ENCODE measurements at places on chromosomes 6 and 20.

DNA sequence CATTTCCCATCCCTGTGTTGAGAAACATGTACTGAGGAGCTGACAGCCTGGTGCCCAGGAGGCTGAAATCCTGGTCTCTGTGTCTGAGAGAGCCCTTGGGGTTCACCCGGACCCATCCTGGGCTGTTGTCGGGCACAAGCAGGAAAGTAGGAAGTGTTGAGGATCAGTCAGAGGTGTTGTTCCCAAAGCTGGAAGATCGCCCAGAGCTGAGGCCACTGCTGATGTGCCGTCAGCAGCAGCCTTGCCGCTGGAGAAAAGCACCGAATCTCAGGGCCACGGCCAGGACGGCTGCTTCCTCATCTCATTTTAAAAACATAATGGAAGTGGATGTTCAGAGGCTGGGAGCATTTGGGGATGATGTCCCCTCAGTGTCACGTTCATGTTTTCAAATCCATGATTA lies 218.5 kb downstream of the UST start:
- no peak for DNase-seq

DNA sequence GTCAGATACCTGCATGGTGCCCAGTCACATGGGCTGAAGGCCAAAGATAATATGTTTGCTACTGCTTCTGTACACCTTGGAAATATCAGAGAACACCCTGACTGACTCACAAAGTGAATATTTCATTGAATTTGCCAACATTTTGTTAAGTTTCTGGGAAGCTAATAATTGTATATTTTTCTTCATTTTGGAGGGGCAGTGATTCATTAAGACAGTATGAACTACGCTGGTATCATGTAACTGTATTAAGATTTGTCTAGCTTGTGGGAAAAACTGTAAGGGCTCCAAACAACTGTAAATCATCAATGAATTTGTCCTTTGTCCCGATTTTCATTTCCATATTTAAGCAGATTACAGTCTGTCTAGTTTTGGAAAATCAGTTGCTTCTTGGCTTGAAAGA lies 102.3 kb upstream of the CCN2 start:
- DNase-seq = no peak

- DNase-seq = no peak
These were observed 12.1 kb downstream of the ADGRF1 start for GRCh38 chr6:47029865-47030561.

GRCh38 chr6:124560873-124561567 lies 401.2 kb upstream of the RNF217 start:
- DNase-seq = no peak

DNA sequence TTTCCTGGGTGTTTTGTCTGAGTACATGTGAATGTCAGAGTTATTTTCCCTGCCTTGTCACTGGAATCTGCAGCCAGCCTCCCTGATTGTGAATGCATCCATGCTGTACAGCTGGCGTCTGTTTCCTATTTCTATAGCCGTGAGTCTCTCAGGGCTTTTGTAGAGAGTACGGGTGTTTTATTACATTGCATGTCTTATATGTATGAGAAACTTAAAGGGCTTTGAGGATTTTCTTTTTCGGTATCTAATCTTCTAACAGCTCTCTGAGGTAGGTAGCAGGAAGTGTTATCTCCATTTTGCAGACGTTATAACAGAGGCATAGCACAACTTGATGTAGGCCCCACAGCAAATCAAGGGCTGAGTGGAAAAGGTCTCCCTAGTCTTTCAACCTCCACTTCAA lies 272.9 kb downstream of the PRL start:
- no peak for DNase-seq

DNA sequence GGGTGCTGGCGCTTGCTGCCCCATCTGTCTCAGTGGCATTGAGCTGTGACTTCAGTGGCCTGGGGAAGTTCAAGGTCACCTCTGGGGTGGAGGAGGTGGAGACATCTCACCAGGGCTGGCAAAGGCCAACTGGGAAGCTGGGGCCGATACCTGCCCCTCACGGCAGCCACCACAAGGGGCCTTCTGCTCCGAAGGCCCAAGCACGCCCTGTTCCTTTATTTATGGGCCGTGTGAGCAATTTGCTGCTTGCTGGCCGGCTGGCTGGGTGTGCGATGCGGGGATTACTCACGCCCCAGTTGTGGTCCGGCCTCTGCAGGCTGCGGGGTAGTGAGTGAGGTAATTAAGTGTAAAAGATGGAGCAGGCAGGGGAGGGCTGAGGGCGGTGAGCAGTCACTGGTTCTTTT lies 13.2 kb upstream of the SCRT2 start:
- no peak for DNase-seq

GRCh38 chr6:136860043-136860442 lies 37.7 kb downstream of the PEX7 start:
- no peak for DNase-seq

DNA sequence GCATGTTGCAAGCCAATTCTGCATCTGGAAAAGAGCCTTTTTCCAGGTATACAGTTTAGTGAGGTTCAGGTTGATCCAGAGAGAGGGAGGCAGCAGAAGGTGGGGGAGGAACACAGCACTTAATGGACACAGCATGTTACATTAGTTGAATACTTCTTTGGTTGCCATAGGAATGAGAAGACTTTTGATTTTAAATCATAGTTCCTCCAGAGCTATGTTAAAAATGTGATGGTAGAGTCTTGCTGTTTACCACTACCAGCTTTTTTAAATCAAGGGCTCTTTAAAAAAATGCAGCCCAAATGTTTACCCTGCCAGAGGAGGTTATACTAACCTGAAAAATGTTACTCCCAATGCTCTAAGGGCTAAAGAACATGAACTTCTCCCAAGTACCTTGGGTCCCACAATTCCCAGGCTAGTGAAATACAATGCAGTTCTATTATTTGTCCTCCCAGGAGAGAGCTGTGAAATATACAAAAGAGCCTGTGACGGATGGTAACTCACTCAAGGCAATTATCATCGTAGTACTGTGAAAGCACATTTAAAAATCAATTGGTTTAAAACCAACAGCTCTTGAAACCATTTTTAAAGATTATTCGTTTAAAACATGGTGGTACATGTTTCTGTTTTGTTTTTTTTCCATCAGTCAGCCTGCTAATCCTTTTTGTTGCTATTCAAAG lies 6.9 kb upstream of the PHACTR1 start:
- no peak for DNase-seq

- no peak for DNase-seq
These were observed 47.8 kb downstream of the CDH22 start for GRCh38 chr20:46260480-46260879.

DNA sequence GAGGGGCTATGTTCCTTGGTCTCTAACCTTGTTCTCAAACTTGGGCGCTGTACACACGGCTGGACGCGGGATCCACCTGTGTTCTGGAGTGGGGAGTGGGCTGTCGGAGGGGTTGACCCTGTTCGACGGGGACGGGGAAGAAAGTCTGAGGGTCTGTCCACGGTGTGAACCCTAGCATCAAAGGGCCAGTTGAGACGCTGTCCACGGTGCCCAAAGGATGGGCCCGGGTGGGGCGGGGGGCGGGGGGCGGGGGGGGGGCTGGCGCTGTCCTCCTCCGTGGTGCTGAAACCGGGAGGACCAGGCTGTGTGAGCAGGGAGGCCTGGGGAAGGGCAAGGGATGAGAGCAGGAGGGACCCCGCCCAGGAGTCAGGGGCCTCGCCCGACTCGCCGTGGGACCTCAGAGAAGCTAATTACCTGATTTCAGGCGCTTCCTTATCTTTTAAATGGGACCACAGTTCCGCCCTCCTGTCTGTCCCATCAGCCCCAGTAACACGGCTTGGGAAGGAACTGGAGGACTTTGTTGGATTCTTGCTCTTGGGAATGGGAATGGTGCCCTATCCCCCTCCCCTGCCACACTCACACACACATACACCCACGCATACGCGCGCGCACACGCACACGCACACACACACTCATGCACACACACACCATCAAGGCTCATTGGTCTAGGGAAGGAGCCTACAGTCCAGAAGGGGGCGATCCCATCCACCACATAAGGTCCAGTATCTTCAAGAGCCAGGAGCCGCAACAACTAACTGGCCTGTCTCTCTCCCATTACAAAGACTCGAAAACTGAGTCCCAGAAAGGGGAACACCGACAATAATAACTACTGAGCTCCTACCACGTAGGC lies 1.0 kb upstream of the VSTM2L start:
- DNase-seq = no peak

GRCh38 chr20:14724468-14724867 lies 387.1 kb upstream of the FLRT3 start:
- DNase-seq = no peak

GRCh38 chr6:35629876-35630378 lies 58.8 kb downstream of the FKBP5 start:
- DNase-seq = no peak

GRCh38 chr6:107538856-107539387 lies 49.0 kb downstream of the SOBP start:
- DNase-seq = no peak

DNA sequence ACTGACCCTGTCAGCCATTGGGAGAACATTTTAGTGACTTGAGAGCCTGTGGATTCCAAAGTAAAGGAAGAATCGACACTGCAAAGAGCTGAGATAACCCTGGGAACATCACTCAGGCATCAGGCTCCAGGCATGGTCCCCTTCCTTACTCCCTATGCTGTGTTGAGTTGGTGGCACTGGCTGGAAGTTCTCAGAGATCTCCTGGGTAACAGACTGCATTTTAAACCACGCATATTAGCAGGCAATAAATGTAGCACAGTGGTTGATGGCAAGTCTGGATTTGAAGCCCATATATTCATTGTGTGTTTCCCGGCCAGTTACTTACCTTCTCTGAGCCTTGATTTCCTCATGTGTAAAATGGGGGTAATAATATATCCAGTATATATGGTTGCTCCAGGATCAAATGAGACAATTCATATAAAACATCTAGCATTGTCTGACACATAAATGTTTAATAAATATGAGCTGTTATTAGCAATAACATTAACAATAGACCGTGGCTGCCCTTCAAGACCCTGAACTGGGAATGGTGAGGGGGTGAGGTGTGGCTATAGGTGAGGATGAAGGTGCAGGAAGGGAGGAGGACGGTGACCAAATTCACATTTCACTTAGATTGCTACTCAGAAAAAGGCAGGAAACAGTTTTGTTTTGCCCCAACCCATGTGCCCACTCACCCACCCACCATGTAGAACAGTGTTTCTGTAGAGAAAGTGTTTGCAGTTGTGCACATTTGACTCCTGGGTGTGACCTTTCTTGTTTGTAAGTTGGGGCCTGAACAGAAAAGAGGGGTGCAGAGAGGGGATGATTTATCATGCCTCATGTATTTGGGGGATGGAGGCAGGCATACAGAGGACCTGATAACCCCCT lies 2.1 kb downstream of the PLCG1 start:
- DNase-seq = no peak

DNA sequence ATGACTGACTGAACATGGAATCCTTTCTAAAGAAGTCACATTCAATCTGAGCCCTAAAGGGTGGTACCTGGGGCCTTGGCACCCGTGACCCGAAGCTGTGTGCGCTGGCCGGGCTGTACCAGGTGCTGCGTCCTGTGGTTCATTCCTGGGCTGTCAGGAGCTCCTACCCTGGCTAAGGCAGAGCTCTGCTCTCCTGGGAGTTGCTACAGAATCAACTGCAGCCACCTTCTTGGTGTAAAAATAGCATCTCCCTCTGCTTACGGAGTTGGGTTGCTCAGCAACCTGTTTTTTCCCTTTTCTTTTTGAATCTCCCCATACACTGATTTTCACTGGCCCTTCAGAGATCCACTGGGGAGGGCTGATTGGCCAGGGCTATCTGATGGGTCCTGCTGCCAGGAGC lies 236.6 kb upstream of the PDE10A start:
- DNase-seq = no peak
